ENCODE measurements at places on chromosomes 2 and 18.

GRCh38 chr2:24924732-24925131, 4.7 kb upstream of the ADCY3 start:
- DNase-seq: no peak

DNA sequence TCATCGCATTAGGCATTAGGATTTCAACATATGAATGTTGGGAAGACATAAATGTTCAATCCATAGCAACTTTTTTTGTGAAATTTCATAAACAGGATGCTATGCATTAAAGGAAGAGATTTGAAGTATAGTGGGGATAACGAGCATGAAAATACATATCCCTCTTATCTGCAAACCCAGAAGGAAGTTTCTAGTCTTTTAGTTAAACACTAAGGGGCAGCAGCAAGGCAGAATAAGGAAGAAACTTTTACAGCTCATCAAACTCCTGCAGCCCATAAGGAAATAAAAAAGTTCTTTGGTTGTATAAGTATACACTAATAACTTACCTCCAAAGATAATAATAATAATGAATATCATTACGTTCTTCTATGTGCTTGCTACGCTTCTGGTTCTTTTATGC, 81.5 kb downstream of the CD226 start:
- no peak for DNase-seq

GRCh38 chr2:240997141-240997855, 1.1 kb upstream of the SNED1 start:
- no peak for DNase-seq

- DNase-seq: no peak
Measured at GRCh38 chr2:118632921-118633320, 214.5 kb downstream of the EN1 start.

DNA sequence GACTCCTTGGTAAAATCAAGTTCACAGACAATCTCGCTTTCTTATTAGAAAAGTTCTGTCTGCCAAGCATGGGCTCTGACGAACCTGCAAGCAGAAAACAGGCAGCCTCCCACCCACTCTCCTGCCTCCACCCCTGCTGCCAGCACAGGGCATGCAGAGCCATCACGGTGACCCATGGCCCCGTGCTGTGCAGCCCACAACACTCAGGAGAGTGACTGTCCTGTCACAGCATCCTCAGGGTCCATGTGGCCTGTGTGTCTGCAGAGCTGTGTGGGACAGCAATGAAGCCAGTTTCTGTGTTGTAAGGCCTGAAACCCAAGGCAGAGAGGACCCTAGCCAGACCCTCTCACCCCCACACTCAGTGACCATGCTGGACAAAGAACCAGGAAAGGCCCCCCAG, 46.2 kb downstream of the TFCP2L1 start:
- no peak for DNase-seq

DNA sequence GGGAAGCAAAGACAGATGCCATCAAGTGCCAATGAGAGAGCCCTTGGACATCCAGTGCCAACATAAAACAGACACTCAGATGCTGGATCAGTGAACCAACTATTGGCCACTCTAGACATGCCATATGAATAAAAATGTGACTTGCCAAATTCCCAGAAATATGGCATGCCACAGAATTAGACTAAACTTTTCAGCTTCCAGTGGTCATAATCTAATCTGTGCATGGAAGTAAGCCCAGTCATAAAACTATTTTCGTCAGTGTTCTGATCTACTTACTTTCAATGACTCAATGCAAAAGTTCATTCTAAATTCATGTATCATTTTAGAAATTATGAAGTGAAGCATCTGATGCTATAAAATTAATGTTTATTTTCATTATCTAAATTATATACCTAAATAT, 1506.2 kb upstream of the NXPH2 start:
- no peak for DNase-seq

DNA sequence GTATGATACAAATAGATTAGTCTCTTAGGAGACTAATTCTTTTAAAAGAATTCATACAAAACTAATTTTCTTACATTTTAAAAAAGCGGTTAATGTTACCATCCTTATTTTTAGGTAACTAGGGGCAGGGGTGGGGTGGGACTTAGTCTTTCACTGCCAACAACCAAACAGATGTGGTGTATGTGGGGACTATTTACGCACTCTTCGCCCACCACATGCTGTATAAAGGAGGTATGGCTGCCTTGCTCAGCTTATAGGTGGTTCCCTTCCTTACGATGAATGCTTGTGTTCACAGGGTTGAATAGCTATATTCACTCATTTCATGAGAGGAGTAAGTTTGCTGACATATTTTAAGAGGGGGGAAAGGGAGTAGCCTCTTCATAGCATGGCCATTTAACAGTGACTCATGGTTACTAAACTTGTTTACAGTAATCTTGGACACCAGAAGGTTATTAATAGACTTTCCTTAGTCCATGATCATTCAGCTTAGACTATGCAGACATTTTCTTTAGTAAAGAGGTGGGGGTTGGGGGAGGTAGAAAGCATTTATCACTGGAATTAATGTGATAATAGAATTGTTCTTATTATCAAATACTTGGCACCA, 61.8 kb downstream of the CAB39 start:
- DNase-seq: no peak

GRCh38 chr2:70994009-70994698, 519 bp downstream of the TEX261 start:
- DNase-seq: no peak

DNA sequence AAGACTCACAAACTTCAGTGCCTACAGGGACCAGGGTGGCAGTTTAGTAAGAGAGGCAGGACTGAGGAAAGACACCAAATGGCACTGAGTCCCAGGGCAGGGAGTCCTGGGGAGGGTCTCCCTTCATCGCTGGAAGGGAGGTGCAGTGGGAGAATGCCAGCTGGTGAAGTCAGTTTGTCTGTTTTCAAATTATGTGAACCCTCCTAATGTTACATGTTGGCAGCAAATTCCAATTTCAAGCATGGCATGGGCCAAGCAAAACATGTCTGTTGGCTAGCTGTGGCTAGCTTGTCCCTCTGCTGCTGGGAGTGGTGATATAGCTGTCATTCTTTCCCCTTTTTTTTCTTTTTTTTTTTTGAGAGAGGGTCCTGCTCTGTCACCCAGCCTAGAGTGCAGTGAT, 55.9 kb upstream of the HAAO start:
- no peak for DNase-seq

DNA sequence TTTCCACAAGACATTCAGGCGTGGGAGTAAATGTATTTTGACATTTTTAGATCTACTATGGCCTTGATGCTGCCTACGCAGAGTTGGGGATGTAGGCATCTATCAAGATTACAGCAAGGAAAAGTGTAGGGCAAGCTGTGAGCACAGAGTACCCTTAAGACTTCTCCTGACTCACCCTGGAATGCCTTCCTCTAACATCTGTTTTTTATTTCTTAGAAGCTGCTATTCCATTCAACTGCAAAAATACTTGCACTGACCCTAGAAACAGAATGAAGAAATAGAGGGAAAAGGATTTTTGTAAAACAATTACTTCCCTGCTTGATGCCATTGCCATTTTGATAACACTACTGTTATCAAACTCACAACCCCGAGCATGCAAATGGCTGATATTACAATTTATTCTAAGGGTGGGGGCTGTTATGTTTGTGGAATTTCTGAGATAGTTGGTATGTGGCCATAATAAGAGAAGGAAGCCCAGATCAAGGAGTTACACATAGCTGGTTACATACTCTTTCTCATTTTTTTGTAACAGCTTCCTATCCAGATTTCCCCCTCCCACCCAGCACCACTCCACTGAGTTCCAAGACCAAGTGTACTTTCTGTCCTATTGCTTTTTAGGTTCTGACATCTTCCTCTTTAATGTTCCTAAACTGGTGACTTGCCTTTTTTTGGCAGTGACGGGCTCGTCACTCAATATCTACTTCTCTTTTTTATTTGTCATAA, 6.0 kb upstream of the ROCK1 start:
- DNase-seq: no peak

DNA sequence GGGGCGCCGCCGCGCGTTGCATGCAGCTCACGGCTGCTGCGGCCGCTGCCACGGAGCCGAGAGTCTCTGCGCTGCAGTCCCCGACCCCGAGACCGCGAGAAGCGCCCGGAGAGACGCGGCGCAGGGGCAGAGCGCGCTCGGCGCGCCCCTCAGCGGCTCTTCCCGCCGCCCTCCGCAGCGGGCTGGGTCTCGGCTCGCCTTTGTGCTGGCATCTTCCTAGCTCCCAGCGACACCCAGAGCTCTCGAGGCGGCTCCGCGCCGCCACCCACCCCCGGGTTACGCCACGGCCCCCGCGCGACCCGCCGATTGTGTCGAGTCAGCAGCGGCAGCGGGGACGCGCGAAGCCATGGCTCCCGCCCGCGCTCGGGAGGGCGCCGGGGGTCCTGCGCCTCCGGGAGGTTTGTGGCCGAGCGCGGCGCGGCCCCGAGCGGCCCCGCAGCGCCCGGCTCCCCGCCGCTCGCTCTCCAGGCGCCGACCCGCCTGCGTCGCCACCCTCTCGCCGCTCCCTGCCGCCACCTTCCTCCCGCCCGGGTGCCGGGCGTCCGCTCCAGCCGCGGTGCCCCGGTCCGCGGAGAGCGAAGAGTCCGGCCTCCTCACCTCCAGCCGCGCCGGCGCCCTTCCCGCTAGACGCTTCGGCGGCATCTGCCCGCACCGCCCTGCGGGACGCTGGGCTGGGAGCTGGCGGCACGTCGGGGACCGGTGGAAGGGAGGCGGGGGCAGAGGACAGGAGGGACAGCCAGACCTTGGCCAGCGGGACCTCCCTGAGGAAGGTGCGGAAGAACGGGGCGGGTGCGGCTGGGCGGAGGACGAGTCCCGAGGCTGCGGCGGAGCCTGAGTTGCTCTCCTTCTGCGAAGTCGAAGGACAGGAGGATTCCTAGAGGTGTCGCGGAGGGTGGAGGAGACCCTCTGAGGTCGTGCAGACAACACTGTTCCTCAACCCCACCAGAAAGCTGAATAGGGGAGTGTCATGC, 46.3 kb upstream of the CCDC150 start:
- DNase-seq: peak; percentile 48

DNA sequence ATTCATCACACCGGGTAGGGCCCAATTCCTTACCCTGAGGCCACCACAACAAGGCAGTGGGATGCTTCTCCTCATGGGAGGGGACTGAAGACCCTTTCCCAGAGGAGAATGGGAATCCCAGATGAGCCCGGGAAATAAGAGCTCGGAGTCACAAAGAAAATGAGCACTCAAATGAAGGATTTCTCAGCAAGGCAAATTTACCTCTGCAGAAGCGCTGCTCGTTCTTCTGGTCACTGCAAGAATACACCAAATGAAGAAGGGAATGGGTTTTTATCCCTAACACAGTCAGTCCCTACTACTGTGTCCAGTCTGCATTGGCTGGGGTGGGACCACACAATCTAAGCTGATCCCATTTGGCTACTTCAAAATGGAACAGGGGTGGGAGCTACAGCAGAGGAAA, 35.7 kb upstream of the TRAPPC8 start:
- DNase-seq: no peak

GRCh38 chr2:224072541-224073188, 33.6 kb upstream of the SERPINE2 start:
- DNase-seq: no peak

DNA sequence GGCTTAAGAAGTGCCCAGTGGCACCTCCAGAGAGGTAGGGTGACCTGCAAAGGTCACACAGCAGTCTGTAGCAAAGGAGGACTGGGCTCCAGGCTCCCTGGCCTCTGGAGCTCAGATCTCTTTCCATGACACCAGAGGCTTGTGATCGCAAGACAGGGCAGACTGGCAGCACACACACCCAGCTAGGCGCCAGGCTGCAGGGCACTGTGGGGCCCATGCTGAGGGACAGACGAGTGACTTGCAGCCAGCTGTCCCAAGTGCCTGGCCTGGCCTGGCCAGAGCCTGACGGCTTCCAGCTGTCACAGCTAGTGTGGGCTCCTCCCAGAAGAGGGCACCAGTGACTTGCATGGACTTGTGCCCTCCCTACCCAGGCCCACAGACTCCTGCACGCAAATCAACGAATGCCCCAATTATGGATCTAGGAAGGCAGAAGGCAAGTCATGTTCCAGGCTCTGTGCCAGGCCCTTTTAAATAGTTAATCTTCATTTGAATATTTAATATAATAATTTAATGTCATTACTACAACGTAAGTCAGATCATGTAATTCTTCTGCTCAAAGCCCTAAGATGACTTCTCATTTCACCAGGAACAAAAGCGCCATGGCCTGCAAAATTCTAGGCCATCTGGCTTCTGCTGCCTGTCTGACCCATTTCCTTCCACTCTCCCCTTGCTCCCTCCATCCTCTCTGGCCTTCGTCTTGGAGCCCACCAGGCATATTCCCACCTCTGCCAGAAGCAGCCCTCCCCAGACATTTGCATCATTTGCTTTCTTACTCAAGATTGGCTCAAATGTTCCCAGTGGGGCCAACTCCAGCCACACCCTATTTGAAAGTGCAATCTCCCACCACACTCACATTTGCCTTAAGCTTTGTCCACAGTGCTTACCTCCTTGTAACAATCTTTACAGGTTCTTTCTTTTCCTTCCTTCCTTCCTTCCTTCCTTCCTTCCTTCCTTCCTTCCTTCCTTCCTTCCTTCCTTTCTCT, 3.7 kb upstream of the SPEG start:
- DNase-seq: peak; percentile 24

DNA sequence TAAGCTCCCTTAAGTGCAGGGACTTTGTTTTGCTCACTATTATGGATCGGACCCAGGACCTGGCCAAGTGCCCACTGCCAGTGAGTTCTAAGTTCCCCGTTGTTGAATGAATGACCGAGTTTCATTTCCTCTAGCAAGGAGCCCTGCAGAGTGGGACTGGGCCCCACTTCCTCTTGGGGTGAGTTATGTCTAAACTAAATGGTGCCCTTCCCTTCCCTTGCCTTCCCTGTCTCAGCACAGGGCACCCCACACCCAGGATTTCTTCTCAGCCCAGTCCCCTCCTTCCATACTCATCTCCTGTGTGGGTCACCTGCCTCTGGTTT, 195.3 kb upstream of the HS6ST1 start:
- DNase-seq: no peak

DNA sequence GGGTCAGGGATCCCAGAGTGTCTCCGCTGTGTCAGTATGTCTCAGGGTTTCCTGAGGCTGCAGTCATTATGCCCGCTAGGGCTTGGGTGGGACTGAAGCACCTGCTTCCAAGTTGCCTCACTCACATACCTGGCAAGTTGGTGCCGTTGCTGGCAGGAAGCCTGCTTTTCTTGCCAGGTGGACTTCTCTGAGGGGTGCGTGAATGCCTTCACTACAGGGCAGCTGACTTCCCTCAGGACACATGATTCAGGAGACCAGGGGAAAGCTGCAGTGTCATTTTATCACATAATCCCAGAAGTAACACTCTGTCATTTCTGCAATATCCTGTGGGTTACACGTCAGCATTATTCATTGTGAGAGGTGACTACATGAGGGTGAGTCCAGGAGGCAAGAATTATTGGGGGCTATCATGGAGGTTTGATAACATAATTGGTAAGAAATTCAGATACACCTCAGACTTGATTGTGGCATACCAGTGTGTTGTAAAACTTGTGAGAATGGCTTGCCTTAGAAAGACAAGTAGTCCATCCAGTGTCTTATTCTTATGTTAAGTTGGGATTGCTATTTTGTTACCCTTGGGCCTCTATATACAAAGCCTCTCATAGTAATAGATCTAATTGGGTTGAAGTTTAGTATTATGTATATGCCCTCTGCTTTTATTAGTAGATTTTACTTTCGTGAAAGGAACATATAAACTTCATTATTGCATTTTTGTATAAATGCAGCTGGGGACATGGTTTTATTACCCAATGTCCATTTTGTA, 44.1 kb downstream of the NEDD4L start:
- DNase-seq: no peak

- DNase-seq: no peak
Measured at GRCh38 chr2:160584972-160585494, 91.4 kb upstream of the RBMS1 start.

Data from Caco-2 (cell line).